ENCODE measurements at places on chromosomes 16 and 17. TPM values are rescaled to one million over a fixed set of nuclear protein-coding genes. Genes with fewer than 3 reads are reported as not detected.

DNA sequence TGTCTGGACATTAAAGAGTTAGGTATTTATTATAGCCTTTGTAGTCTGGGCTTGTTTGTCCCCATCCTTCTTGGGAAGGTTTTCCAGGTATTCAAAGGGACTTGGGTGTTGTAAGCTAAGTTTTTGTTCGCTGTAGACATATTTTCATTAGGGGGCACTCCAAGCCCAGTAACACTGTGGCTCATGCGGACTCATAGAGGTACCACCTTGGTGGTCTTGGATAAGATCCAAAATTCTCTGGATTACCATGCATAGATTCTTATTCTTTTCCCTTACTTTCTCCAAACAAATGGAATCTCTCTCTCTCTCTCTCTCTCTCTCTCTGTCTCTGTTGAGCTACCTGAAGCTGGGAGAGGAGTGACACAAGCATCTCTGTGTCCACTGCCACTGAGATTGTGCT, 48.9 kb downstream of the ERCC4 start:
- H3K4me1 ChIP-seq = no peaks in the 10 kb centered on the region
- DNase-seq = peak; percentile 27
- H3K27ac ChIP-seq = no peak overlapping the region
- H3K27me3 ChIP-seq = peaks cover 6% of the 10 kb centered on the region
- no peak overlapping the region for H3K4me3 ChIP-seq

DNA sequence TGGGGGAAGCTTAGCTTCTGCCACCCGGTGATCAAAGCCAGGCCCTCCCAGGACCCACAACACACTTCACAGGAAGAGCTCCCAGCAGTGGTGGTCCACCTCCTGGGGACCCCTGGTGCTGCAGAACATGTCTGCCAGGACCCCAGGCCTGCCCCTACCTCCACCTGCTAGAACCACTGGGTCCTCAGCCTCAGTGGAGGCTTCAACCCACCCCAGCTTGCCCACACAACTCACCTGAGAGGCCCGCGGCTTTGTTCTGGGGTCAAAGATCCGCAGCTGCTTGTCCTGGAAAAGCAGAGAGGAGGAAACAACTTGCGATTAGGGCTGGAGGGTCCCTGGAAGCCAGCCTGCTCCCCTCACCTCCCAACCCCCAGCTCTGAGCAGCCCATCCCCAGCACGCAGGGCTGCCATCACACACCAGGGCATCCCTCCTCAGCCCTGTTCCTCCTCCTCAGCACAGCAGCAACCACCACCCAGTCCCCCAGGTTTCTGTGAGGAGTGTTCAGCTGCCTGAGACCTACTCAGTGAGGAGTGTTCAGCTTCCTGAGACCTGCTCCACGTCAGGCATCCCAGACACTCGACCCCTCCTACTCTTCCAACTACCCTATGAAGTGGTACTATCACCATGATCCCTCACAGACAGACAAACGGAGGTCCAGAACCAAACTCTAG, 21.2 kb downstream of the CORO7 start:
- no peak overlapping the region for H3K27ac ChIP-seq
- H3K36me3 ChIP-seq = no peaks in the 10 kb centered on the region
- H3K4me3 ChIP-seq = no peak overlapping the region
- H3K27me3 ChIP-seq = no peaks in the 10 kb centered on the region
- no peak for DNase-seq

- H3K27ac ChIP-seq = no peak overlapping the region
- peak; percentile 88 for DNase-seq
- H3K27me3 ChIP-seq = peaks cover 73% of the 10 kb centered on the region
- H3K36me3 ChIP-seq = no peaks in the 10 kb centered on the region
- H3K4me3 ChIP-seq = no peak overlapping the region
- H3K4me1 ChIP-seq = peaks cover 15% of the 10 kb centered on the region
Measured at GRCh38 chr16:86519649-86520316, 9.5 kb downstream of the FOXF1 start.

DNA sequence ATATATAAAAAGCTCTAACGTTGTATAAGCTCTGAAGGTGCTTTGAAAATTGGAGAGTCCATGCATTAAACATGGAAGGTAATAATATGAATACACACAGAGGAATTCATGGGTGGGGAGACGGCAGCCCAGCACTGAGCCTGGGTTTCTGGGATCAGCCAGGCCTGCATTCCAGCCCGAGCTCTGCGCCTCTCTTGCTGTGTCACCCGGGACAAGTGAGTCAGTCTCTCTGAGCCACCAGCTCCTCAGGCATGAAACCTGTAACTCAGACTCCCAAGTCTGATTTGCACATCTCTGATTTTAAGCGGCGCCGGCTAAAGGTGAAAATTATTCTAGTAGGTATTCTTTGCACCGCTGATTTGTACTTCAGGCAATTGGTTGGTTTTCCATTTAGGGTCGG, 238.8 kb downstream of the MRTFB start:
- no peak overlapping the region for H3K4me3 ChIP-seq
- no peaks in the 10 kb centered on the region for H3K36me3 ChIP-seq
- H3K27me3 ChIP-seq = no peaks in the 10 kb centered on the region

GRCh38 chr17:30116661-30117551, at the start of gene NSRP1:
Gene NSRP1 (plus strand): TSS chr17:30116816. CDS start chr17:30116844, 28 bp downstream.
- peak within 1 kb of the TSS; percentile 87 for H3K4me3 ChIP-seq
- no peaks in the 10 kb centered on the region for H3K27me3 ChIP-seq
- peak; percentile 96 for DNase-seq
- H3K4me1 ChIP-seq = peaks cover 11% of the 10 kb centered on the region

GRCh38 chr16:2874912-2875362, 8.1 kb upstream of the FLYWCH2 start:
- H3K4me1 ChIP-seq = no peaks in the 10 kb centered on the region
- DNase-seq = peak; percentile 85
- no peaks in the 10 kb centered on the region for H3K36me3 ChIP-seq
- H3K4me3 ChIP-seq = no peak overlapping the region

DNA sequence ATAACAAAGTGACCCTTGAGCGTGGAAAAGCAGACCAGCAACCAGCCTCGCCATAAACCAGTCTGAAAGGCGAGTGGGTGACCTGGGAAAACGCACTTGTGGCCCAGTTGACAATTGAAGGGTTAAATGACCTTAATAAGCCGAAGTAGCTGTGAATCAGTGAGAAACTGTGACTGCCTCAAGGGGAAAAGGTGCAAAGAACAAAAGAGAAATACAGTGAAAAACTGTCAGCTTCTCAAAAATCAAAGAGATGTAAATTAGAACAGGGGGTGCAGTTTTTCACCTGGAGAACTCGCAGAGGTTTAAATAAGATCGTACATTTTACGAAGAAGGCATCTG, 124.1 kb downstream of the CMIP start:
- H3K4me1 ChIP-seq = peaks cover 3% of the 10 kb centered on the region
- H3K27me3 ChIP-seq = no peaks in the 10 kb centered on the region
- DNase-seq = no peak
- H3K4me3 ChIP-seq = no peak overlapping the region
- H3K27ac ChIP-seq = no peak overlapping the region

DNA sequence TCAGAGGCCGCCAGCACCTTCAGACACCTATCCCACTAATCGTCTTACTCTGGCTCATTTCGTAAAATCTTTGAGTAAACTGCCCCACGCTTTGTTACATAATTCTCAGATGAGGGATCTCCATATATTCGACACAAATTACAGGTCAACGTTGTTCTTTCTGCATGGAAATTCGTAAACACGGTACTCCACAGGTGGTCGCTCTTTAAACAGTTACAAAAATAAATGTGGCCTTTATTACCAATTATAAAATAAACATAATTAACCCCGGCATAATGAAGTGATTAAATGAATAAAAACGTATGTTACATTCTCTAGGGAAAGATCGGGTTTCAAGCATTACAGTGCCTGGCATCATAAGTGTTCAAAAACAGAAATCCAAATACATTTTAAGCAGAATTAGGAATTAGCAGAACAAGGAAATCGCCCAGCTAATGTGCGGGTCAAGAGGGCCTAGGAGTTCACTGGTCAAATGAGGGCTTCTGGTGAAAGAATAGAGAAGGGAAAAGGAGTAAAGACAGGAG, 943 bp upstream of the PIP4K2B start:
- no peak overlapping the region for H3K27ac ChIP-seq
- H3K36me3 ChIP-seq = peaks cover 3% of the 10 kb centered on the region
- H3K27me3 ChIP-seq = no peaks in the 10 kb centered on the region
- H3K4me1 ChIP-seq = peaks cover 16% of the 10 kb centered on the region

The TEX14 gene
- 0.09 TPM for total RNA-seq

The EME1 gene
- 26.6 TPM for total RNA-seq

The C17orf113 gene
- total RNA-seq = 2.2 TPM

The CFDP1 gene
- total RNA-seq = 159 TPM

The PRR35 gene
- not detected for total RNA-seq

Measured in neural progenitor cell (in vitro differentiated cells).